GM03348 (cell line): ENCODE measurements at places on chromosomes 11 and 22.

DNA sequence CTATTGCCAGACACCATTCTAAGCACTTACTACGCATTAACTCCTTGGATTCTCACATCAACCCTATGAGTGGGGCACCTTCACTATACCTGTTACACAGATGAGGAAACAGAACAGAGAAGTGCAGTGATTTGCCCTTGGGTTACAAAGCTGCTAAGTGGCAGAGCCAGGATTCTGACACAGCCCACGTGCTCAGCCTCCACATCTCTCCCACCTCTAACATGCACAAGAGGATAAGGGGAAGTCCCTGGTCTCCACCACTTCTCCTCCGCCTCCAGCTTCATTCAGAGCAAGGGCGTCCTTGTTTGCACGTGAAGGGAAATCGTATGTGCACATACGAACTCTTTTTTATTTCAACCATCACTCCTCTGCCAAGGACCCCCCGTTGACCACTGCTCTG, 53.7 kb downstream of the CDON start:
- no peak for DNase-seq

DNA sequence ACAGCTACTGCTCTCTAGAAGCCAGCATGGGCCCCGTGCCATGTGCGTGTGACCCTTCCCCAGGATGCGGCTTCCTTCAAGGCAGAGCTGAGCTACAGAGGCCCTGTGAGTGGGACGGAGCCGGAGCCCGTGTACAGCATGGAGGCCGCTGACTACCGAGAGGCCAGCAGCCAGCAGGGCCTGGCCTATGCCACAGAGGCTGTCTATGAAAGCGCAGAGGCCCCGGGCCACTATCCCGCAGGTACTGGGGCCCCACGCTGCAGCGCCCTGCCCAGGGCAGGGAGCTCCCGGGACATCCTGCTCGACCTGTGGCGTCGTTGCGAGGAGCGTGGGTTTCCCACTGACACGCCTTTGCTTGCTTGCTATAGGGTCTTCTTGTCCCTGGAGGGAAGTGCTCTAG, 34.7 kb downstream of the CTTN start:
- no peak for DNase-seq

GRCh38 chr11:123103326-123103980, 41.5 kb upstream of the HSPA8 start:
- peak; percentile 67 for DNase-seq

GRCh38 chr11:40376331-40376730, 1083.1 kb downstream of the LRRC4C start:
- no peak for DNase-seq

GRCh38 chr22:46607483-46608114, 12.6 kb upstream of the GRAMD4 start:
- DNase-seq = no peak

DNA sequence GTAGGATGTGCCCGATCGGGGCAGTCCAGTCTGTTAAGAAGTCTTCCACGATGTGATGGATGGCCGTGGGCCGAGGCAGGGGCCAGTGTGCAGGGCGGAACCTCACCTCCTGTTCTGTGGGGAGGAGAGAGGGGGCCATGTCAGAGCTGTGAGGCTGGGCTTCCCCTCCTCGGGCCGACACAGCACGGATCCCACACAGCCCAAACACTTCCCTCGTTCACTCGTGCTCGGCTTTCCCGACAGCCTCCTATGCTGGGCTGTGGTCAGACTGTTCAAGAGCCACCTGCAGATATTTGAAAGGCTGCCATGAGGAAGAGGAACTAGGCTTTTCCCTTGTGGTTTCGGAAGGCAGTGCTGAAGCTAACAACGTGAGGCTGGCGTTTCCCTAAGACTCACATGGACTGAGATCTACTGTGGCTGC, 12.3 kb upstream of the TXN2 start:
- no peak for DNase-seq

GRCh38 chr11:69049490-69049867, 747 bp downstream of the TPCN2 start:
- peak; percentile 36 for DNase-seq
